Activated effector memory CD4-positive, alpha-beta T cell treated with anti-CD3 and anti-CD28 coated beads, Interleukin-2, amount 50 U/mL, for 16 hours (primary cell): ENCODE measurements at places on chromosomes 11 and 22.

GRCh38 chr11:63896071-63896470 lies 20.9 kb downstream of the RCOR2 start:
- DNase-seq: no peak

DNA sequence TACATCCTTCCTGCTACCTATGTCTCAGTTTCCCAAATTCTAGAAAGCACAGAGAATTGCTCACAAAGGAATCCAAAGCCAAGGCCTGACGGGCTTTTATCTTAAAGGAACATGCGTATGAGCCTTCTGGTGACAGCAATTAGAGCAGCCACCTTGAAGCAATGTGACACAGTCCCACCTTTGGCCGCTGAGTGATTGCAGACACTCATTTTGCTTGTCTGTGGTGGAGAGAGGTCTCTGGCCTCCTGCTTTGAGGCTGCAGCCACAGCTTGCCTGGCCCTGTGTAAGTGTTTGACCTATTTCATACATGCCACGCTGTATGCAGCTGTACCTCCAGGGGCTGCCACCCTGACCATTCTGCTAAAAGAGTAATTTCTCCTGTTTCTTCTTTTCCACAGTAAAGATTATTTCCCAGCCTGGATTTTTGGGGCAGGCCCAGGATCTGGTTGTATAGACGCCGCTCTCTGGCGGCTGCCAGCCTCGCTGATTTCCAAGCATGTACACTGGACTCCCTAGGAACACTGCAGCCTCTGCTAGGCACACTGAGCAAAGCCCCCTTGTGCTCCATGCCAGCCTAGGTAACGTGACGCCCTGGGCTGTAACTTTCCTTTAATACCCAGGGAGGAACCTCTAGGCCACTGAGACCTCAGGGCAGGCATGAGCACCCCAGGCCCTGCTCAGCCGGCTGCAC lies 1.1 kb upstream of the TMA7B start:
- DNase-seq: no peak

DNA sequence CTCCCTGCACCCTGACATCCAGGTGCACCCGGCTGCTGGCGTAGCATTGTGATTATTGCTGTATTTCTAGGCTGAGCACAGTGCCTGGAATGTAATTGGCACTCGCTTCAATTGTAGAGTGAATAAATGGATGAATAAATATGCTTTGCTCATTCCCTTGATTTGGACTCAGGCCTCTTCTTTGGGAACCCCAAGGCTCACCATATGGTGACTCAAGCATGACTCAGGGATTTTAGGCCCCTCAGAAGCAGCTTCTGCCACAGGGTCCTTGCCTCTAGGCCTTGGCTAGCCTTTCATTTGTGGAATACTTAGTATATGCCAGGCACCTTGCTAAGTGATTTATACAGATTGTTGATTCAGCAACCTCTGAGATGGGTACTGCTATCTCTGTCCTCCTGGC lies 78.9 kb downstream of the GRIK4 start:
- DNase-seq: no peak

- DNase-seq: no peak
Measured at GRCh38 chr22:29704528-29705285, 15.1 kb upstream of the CABP7 start.

DNA sequence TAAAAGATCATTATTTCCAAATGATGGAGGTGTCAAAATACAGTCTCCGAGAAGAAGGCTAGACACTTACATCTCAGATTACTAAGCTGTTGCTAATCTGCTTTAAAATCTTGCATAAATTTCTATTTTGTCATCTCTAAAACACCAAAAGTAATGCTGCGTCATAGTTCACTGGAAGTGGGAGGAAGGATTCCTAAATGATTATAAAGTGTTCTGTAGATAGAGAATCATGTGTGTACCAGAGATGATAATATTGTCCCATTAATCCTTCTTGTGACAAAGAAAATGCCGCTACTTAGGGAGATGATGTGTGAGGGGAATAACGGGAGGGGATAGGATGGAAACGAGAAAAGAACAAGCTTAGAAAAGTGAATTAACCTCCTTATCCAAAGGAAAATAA lies 268.6 kb downstream of the JRKL start:
- no peak for DNase-seq

GRCh38 chr11:32034149-32034548 lies 56.7 kb upstream of the RCN1 start:
- no peak for DNase-seq
